Ecto neural progenitor cell (in vitro differentiated cells): ENCODE measurements at places on chromosomes 4 and X.

DNA sequence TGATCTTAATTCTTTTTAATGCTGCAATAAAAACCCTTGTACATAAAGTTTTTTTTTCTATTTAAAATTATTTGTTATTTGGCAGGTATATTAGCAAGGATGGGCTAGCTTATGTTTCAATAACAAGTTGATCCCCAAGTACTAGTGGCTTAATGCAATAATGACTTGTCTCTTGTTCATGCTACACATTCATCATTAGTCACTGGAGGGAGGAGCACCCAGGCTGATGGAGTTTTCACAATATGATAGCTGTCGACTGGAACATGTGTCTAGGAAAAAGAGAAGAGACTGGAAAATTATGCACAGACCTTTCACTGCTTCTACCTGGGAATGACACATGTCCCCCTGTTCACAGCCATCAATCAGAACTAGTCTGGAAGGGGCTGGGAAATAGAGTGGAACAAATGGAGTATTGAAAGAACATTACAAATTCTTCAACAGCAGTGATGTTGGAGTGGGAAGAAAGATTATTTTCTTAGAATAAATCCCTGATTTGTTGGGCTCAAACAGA lies 387.9 kb upstream of the RPS6KA3 start:
- no peak for DNase-seq

- no peak for DNase-seq
Measured at GRCh38 chr4:149166876-149167275, 648.8 kb downstream of the IQCM start.

GRCh38 chr4:89331686-89332544 lies 24.3 kb upstream of the GPRIN3 start:
- no peak for DNase-seq

DNA sequence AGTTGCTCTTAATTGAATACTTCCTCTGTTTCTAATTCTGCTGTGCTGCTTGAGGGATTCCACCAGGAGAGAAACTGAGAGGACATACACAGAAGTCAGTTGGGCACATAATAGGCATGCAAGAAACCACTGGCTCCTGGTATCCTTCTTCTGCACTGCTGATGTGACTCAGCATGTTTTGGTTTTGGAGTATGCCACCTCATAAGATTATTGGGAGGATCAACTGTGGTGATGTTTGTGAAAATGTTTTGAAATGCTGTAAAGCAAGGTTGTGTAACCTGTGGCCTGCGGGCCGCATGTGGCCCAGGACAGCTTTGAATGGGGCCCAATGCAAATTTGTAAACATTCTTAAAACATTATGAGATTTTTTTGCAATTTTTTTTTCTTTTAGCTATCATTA lies 119.6 kb downstream of the GATB start:
- no peak for DNase-seq

GRCh38 chrX:323721-324628 lies 5.4 kb upstream of the GTPBP6 start:
- peak; percentile 76 for DNase-seq

DNA sequence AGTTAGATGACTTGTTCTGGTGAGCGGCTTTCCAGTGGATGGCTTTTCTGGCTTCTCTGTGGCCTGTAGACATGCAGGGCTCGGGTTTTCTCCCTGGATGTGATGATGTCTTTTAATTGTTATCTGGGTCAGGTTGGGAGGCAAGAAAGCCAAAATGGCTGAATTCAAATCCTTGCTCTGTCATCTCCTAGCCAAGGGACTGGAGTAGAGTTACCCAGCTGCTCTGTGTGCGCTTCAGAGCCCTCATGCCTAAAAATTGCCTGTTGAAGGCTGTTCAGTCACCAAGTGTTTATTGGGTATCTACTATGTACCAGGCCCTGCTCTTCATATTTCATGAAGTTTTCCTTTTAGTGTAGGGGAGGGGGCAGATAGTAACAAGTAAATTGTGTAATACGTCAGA lies 7.3 kb downstream of the DCUN1D4 start:
- no peak for DNase-seq

GRCh38 chrX:134604701-134605311 lies 53.5 kb downstream of the PLAC1 start:
- DNase-seq = no peak

- DNase-seq = no peak
Measured at GRCh38 chrX:50716706-50717105, 97.3 kb downstream of the SHROOM4 start.

DNA sequence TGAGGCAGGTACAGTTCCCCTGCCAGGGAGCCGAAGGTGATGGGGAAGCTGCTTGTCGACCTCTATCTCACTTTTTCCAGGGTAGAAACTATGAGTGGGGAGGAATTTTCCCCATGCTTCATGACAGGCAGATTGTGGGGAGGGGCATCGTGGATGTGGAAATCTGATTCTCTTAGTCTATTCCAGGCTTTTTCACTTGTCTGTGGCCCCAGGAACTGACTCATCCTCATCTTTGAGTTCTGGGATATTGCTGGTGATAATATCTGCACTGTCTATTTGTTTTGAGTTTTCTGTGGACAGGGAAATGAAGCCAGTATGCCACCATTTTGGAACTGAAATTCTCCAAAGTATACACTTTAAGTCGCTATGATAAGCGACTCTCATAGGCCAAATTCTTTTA lies 7.6 kb upstream of the TLR2 start:
- DNase-seq = no peak

GRCh38 chr4:25949173-25949748 lies 35.2 kb downstream of the SMIM20 start:
- peak; percentile 60 for DNase-seq

- DNase-seq = no peak
Measured at GRCh38 chrX:77415882-77416281, 31.3 kb upstream of the FGF16 start.

GRCh38 chrX:19625612-19626011 lies 110.3 kb upstream of the MAP3K15 start:
- DNase-seq = no peak

- no peak for DNase-seq
Measured at GRCh38 chr4:153573881-153574802, 108.0 kb downstream of the TMEM131L start.

DNA sequence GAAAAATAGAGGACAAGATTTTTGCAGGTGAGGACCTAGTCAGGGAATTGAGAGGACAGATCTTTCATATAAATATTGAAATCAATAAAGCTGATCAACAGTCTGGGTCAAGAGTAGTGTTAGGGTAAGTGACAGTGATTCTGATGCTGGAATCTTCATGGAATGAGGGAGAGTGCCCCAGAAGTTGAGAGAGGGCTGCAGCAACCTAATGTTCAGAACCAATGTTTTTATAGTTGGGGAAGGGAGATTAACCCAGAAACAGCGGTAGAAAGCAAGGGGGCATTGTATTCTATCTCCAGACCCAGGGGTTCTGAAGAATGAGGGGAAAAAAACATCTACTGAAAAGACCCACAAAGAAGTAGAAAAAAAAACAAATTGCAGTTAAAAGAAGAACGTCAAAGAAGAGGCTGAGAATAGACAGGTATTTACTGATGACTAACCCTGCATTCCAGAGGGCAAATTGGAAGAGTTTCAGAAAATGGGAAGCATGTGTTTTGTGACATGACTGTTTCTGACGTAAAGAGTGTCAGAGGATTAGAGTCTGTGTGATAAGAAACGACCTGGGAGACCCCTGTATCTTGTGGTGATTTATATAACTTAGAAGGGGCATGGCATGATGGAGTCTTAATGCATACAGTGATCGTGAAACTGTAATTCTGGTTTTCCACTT lies 819.6 kb upstream of the EPHA5 start:
- no peak for DNase-seq

DNA sequence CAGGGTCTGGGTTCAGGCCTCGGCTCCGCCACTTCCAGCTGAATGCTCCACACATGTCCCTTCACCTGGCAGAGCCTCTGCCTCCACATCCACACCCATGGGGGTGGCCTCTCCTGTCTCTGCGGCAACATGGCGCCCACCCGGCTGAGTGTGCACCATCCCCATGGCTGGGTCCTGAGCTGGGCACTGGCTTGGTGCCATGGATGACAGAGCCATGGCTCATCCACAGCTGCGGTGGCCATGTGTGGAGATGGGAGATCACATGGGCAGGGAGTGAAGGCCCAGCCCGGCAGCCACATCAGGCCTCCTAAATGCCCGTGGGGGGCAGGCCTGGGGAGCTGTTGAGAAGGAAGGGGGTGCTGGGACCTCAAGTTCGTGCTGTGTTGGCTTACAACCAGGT lies 213.7 kb downstream of the AFAP1 start:
- DNase-seq = no peak

DNA sequence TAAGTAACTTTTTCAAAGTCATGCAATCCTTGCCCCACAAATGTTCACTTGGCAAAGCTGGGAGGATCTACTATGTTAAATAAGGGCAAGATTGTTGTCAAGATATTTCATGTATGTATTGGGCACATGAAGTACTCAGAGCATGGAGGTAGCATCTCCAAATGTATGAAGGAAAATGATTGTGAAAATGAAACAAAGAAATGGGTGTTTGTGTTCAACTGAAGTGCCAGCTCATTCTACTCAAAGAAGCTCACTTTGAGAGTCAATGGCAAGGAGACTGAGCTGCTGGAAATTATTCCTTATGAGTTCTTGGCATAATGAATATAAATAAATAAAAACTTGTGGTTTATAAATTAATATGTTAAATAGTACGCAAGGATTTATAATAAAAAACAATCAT lies 124.5 kb upstream of the ARSJ start:
- no peak for DNase-seq

- DNase-seq = no peak
Measured at GRCh38 chr4:69116645-69117321, 20.5 kb downstream of the UGT2B7 start.

- DNase-seq = peak; percentile 92
Measured at GRCh38 chr4:110198435-110199416, at the start of gene ELOVL6. Gene ELOVL6, minus strand, starts transcription at chr4:110198615. Its CDS starts 280 bp downstream, at chr4:110198335.

- DNase-seq = no peak
Measured at GRCh38 chr4:168451744-168452390, 28.4 kb downstream of the DDX60L start.

- DNase-seq = no peak
Measured at GRCh38 chrX:53544936-53545335, 110.8 kb upstream of the HSD17B10 start.

GRCh38 chr4:147109800-147110199 lies 164.1 kb upstream of the TTC29 start:
- DNase-seq = no peak

DNA sequence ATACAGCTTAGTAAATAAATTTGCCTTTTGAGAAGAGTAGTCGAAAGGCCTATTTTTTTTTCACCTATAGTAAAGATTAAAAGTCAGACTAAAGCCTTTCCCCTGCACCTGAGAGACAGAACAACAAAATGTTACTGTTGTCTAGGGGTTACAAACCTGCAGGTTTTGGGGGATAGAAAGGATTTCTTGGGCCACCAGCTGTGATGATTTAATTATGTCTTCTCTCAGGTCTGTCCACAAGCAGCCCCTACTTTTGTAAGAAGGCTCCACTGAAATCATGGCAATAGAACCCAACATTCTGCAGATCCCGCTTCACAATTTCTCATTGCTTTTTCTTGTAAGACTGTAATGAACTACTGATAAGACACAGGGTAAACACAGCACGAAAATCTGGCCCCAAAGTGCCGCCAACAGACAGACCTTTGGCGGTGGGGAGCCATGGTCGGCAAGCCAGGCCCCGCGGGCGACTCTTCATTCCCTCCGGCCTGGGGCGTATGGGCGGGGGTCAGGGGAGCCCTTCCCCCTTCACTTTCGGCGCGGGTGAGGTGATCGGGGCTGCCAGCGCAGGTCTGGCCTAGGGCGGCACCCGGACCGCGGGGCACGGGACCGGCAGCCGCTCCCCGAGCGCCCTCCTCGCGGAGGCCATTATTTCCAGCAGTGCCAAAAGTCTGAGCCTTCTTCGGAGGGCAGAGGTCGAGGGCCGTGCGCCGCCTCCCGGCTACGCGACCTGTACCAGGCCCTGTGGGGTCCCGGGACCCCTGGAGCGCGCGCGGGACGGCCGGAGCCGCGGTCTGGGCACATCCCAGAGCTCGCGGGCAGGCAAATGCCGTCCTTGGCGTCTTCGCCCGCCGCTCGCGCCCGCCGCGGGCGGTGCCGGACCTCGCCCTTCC lies 812 bp upstream of the KDM6A start:
- no peak for DNase-seq

- DNase-seq = no peak
Measured at GRCh38 chr4:174835536-174835935, 6.5 kb upstream of the GLRA3 start.

DNA sequence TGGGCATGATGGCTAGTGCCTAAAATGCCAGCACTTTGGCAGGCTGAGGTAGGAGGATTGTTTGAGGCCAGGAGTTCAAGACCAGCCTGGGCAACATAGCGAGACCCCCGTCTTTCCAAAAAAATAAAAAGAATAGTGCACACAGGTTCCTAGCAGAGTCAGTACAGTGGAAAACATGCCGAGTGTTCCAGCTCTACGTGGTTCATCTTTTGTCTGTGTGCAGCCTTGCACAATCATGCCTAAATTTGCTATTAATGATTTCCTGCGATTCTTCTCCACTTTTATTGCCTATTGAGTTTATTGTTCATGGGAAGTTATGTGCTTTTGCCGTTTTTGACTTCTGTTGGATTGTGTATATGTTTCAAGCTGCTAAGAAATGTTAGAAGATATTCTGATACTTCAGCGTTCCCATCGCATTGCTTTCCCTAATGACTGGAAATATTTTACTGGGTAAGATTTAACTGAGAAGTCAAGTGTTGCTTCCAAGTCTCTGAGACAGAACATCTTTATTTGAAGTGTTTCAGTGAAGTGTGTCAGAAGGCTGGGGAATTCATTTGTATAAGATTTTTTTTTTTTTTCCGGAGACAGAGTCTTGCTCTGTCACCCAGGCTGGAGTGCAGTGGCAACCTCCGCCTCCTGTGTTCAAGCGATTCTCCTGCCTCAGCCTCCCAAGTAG lies 11.3 kb downstream of the DOCK11 start:
- no peak for DNase-seq
